ENCODE measurements at places on chromosomes 7 and 10.

- no peak for DNase-seq
Observed at GRCh38 chr7:12584930-12585329, 14.4 kb downstream of the SCIN start.

- no peak for DNase-seq
Observed at GRCh38 chr7:27917119-27917518, 177.2 kb downstream of the TAX1BP1 start.

DNA sequence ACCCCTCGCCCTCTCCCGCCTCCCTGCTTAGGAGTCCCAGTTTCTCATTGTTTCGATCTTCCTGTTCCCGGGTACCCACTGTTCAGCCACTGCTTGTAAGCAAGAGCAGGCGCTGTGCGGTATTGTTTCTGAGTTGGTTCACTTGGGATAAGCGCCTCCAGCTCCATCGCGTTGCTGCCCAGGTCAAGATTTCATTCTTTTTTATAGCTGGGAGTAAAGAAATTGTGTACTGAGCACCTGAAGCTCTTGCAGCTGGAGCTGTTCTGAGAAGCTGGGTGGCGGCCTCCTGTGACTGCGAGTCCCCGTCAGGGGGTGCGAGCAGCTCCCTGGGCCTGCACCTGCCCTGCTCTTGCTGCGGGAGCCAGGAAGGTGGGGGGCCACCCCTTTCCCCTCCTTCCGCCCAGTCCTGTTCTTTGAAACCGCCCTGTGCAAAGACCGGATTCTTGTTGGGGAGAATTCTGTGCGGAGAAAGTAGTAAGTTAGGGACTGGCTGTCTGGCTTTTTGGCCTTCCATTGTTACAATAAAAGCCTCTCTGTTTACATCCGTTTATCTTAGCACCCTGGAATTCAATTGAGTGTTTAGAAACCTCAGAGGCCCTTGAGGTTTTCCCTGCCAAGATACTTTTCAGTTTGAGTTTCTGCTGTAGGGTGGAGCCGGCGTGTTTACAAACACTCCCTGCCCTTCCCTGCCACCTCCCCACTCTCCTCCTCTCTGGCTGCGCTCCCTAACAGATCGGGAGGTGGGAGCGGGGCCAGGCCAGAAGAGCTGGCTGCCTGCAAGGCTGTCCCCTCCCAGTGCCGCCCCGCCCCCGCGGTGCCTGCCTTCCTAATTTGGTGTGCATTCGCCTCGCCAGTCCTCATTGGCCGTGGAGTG lies 30.8 kb upstream of the AP5Z1 start:
- DNase-seq = peak; percentile 66

DNA sequence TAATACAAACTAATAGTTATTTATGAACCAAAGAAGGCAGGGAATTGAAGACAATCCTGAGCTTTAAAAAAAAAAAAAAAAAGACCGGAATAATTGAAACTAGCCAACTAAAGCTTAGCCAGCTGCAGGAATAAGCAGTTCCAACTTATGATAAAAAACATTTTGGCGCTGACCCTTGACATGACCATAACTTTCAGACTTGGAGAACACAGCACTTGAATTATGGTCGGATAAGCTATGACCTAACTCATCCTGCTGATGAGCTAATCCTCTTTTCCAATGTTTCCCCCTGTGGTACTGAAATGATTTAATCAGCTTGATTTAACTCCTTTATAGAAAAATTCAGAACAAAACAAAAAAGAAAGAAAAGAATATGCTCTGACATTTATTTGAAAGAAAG lies 181.8 kb downstream of the DGKB start:
- no peak for DNase-seq

- no peak for DNase-seq
Observed at GRCh38 chr7:50676740-50677637, 105.7 kb downstream of the GRB10 start.

GRCh38 chr10:17758200-17758599 lies 6.2 kb downstream of the TMEM236 start:
- no peak for DNase-seq

DNA sequence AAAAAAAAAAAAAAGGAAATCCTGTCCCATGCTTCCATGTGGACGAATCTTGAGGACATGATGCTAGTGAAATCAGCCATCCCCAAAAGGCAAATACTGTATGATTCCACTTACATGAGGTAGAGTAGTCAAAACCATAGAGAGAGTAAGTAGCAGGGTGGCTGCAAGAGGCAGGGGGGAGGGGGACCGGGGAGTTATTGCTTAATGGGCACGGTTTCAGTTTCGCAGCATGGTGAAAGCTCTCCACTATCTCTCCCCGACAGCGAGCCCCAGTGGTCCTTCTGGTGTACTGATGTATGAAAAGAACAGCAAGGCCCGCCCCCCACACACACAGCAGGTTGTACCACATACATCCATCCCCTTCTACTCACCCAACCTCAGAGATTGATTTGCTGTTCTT lies 32.8 kb downstream of the NOD1 start:
- peak; percentile 63 for DNase-seq

- no peak for DNase-seq
Observed at GRCh38 chr10:22346096-22346661, 883 bp downstream of the SPAG6 start.

DNA sequence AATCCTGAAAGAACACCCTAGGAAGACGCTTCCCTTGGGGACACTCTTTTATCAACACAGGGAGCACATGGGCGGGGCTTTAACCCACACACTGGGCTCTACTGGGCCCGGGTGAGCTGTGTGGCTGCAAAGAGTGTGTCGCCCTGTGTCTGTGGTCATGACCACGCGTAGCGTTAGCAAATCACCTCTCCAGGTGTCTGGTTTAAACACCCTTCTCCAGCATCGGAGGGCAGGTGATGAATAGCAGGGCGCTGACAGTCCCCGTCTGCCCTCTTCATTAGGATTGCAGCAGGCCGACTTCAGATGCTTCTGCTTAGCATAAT lies 127.7 kb downstream of the ADARB2 start:
- DNase-seq = no peak

GRCh38 chr10:26214551-26215395 lies 1.8 kb upstream of the GAD2 start:
- DNase-seq = no peak

- no peak for DNase-seq
Observed at GRCh38 chr7:146412781-146413180, 296.2 kb downstream of the CNTNAP2 start.

Data from stimulated activated CD8-positive, alpha-beta memory T cell treated with anti-CD3 and anti-CD28 coated beads, Interleukin-2, amount 100 ng/mL, for 48 hours (primary cell).